CD8-positive, alpha-beta memory T cell (primary cell): ENCODE measurements at places on chromosomes 3 and 15.
A peak's percentile ranks its signal among the peaks of the same experiment; 100 is the strongest.

DNA sequence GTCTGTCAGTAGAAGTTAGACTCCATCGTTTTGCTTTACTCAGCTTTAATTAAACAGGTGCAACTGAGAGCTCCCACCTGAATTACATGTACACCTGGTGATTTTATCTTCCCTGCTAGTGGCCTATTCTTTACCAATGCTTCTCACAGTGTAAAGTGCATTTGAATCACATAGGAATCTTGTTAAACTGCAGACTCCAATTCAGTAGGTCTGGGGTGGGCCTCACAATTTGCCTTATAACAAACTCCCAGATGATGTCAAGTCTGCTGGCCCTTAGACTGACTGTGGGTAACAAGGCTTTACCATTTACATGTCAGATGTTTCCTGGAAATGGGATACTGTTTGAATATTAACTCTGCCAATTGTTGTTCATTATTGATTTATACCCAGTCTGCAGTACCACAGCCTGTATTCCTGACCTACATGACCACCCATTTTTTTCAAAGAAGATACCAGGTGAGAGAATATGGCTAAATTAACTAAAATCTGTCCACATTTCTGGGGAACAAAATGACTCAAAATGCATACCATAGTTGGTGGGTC lies 37.2 kb downstream of the CMSS1 start:
- DNase-seq, result no peak

GRCh38 chr15:85004550-85004949 lies 22.9 kb downstream of the PDE8A start:
- no peak for DNase-seq

DNA sequence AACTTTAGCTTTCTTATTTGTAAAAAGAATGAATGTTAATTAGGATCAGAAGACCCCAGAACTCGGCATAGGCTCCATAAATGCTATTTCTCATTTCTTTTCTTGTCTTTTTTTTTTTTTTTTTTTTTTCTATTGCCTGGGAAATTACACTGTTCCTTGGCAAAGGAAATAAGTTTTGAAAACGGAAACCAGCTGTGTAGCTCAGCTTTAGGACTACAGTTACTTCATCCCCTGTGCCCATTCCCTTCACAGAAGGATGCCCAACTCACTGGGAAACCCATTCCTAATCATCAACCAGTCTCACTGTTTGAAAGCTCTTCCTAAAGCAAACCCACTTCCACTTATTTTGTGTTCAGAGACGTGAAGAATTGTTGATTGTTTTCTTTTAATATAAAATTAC lies 254.0 kb upstream of the IL12A start:
- no peak for DNase-seq

- DNase-seq, result peak; percentile 8
Observed at GRCh38 chr3:120093119-120093910, 932 bp downstream of the GSK3B start.

- DNase-seq, result no peak
Observed at GRCh38 chr3:68666429-68667136, 265.8 kb downstream of the TAFA4 start.

DNA sequence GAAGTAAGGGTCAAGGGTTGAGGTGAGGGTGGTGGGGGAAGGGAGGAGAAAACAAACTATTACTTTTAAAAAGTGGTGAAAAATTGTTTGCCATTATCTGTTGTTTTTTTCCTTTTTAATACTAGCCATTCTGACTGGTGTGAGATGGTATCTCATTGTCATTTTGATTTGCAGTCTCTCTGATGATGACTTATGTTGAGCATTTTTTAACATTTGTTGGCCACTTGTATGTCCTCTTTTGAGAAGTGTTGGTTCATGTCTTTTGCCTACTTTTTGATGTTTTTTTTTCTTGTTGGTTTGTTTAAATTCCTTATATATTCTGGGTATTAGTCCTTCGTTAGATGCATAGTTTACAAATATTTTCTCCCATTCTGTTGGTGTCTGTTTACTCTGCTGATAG lies 185.9 kb upstream of the ANKRD28 start:
- DNase-seq, result no peak

- no peak for DNase-seq
Observed at GRCh38 chr3:152696962-152697361, 138.0 kb upstream of the P2RY1 start.

- no peak for DNase-seq
Observed at GRCh38 chr3:114320246-114320645, 26.4 kb downstream of the TIGIT start.

DNA sequence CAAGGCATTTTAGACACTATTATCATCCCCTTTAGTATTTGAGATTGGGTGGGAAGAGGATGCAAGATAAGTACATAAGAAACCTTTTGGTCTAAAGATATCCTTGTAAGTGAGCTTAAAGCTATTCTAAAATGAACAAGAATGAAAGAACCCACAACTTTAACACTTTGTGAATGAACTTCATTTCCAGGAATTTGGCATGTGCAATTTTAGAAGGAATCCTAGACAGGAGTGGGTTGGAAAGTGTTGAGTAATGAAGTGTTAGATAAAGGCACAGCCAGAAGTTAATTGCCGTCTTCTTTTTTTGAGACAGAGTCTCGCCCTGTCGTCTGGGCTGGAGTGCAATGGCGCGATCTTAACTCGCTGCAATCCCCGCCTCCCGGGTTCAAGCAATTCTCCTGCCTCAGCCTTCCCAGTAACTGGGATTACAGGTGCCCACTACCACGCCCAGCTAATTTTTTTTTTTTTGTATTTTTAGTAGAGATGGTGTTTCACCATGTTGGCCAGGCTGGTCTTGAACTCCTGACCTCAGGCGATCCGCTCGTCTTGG lies 13.2 kb upstream of the TEX9 start:
- DNase-seq, result no peak

GRCh38 chr15:70387993-70388392 lies 290.3 kb upstream of the TLE3 start:
- DNase-seq, result no peak

- no peak for DNase-seq
Observed at GRCh38 chr3:66593978-66594377, 93.2 kb upstream of the LRIG1 start.

DNA sequence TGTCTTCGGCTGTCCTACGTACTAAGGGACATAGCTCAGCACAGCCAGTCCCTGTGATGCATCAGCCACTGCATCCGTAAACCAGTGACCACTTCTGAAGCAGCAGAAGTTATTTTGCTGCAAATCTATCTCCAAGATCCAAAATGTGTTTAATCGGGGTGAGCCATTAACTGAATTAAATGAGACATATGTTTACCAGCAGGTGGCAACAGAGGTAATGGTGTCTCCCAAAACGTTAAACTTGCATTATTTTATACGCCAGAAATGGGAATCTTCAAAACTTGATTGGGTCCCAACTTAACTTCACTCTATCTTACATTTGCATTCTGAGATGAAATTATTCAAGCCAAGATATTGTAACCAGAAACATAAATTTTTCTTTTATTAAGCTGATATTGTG lies 75.3 kb upstream of the BOC start:
- DNase-seq, result no peak

DNA sequence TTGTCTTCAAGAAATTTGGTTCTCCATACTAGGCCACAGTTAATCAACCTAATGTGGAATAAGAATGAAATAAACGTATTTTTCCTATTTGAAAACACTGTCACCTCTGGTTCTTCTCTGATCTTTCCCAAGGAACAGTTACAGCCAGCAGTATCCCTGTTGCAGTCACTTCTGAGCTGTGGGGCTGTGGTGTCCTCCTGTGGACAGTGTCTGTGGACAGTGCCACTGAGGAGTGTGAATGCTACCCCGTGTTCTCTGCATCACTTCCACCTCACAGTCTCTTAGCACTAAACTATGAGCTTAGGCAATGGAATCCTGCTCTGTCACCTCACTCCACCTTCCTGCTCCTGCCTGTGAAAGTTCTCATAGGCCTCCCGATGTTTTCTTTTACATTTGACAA lies 817.5 kb downstream of the VGLL3 start:
- no peak for DNase-seq

DNA sequence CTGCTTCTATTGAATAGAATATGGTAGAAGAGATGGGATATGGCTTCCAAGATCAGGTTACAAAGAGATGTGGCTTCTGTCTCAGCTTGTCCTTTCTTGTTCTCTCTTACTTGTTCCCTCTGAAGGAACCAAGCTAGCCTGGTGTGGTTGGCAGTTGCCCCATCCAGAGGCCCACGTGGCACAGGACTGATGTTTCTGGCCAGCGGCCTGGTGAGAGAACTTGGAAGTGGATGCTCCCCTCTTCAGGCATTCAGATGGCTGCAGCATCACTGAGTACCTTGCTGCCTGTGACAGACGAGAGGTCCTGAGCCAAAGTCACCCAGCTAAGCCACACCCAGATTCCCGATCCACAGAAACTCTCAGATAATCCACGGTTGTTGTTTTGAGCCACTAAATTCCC lies 183.6 kb downstream of the NSMCE3 start:
- DNase-seq, result no peak

- no peak for DNase-seq
Observed at GRCh38 chr3:157865352-157866000, 240.7 kb downstream of the SHOX2 start.

GRCh38 chr3:120088622-120089021 lies 5.6 kb downstream of the GSK3B start:
- no peak for DNase-seq

DNA sequence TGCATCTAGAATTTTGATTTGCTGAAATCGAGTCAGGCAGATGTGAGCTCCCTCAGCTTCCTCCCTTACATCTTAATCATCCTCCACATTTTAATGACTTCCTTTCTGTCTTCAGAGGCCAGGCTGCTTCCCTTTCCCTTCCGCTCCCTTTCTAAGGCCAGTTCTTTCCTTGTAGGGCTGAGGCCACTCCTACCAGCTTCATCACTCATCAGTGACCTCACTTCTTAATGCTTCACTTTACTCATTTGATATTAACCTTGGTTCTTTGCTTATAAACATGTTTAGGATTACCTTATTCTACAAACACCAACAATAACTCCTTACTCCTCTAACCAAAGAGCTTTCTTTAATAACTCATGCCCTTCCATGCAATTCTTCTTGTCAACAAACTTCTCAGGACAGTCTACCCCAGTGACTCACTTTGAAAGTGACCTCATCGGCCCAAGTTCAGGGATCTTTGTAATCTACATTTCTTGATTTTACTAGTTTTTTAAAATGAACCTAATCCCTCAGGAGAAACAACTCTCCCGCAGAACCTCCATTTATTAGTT lies 23.9 kb downstream of the ILDR1 start:
- no peak for DNase-seq

- DNase-seq, result no peak
Observed at GRCh38 chr15:33738941-33739664, 229.2 kb upstream of the CHRM5 start.

- no peak for DNase-seq
Observed at GRCh38 chr3:13022348-13023234, 50.6 kb downstream of the IQSEC1 start.

DNA sequence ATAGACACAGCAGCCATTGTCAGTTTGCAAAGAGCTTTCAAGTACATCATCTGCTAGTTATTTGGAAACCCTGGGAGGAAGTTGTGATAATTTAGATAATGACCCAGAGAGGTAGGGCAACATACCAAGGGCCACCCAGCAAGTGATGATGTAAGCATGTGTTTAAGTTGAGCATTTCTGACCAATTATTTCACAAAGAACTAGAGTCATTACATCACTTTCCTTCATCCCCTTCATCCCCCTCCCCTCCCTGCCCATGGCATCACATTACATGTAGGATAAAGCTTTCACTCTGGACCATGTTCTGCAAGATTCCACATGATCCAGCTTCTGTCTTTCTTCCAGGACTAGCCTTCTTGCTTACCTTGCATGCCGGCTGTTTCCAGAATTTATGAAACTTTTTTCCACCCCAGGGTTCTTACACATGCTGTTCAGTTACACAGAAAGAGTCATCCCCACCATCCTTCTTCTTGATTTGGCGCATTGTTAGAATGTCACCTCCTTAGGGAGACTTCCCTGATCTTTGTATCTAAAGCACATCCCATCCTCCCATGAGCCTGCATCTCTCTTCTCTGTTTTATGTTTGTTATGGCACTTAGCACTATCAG lies 71.3 kb downstream of the PTPRG start:
- no peak for DNase-seq

DNA sequence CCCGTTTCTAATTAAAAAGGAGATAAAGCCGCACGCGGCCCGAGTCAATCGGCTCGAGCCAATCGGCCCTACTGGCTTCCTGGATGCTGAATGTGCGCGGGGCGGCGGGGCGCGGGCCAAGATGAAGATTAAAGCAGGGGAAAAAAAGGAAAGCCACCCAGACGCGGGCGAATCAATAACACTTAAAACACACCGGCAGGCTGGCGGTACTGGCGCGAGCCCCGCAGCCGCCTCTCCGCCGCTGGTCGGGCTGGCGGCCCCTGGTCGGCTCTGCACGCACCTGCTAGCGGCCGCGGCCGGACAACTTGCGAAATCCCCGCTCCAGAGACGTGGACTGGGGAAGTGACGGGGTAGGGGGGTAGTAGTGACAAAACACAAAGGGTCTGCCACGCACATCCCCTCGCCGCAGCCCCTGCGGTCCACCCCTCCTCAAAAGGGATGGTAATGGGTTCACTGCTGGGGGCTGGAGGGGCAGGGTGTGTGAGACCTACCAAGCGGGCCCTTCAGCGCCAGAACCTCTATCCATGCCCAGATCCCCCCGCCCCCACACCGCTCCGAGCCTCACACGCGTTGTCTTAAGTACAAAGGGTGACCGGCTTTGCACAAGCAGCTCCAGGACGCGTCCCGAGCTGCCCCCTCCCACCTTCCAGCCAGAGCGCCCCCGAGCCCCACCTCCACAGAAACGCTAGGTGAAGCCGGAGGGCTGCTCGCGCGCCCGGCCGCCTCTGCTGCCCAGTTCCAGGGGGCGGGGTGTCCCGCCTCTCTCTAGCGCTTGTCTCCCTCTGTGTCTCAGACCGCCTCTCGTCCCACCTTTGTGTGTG lies 1.4 kb downstream of the WNT7A start:
- DNase-seq, result peak; percentile 28

- DNase-seq, result no peak
Observed at GRCh38 chr15:87450314-87450713, 806.2 kb downstream of the NTRK3 start.

GRCh38 chr15:63323798-63324563 lies 46.6 kb downstream of the APH1B start:
- no peak for DNase-seq

DNA sequence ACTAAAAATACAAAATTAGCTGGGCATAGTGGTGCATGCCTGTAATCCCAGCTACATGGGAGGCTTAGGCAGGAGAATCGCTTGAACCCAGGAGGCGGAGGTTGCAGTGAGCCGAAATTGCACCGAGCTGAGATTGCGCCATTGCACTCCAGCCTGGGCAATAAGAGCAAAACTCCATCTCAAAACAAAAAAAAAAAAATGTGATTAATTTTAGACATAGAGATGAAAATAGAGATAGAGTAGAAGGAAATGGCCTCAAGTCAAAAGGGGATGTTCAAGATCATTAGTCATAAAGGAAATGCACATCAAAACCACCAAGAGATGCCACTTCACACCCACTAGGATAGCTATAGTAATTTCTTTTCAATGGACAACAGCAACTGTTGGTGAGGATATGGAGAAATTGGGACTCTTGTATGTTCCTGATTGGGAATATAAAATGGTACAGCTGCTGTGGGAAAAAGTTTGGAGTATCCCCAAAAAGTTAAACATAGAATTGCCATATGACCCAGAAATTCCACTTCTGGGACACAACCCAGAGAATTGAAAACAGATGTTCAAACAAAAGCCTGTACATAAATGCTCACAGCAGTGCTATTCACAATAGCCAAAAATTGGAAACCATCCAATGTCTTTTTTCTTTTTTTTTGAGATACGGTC lies 55.4 kb downstream of the ABHD2 start:
- no peak for DNase-seq
